ENCODE measurements at places on chromosomes 16 and 17.
A peak's percentile ranks its signal among the peaks of the same experiment; 100 is the strongest.

DNA sequence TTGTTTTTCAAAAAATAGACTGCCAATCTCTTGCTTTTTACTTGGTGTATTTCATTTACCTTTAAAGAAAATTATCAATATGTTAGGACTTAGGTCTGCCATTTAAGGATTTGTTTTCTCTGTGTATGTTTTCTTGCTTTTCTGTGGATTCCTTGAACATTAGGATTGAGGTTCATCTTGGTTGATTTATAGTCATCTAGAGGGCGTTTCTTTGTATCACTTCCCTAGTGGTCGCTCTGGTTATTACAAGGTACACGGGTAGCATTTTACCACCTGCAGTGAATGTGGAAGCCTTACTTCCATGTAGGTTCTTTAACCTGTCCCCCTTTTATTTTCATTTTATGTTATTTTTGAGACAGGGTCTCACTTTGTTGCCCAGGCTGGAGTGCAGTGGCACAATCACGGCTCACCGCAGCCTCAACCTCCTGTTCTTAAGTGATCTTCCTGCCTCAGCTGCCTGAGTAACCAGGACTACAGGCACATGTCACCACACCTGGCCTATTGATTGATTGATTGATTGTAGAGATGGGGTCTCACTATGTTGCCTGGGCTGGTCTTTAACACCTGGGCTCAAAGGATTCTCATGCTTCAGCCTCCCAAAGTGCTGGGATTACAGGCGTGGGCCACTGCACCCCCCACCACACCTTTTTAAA, 35.2 kb upstream of the CBX4 start:
- peak; percentile 73 for DNase-seq

GRCh38 chr17:7018331-7018964, 4.4 kb upstream of the BCL6B start:
- DNase-seq, result no peak

DNA sequence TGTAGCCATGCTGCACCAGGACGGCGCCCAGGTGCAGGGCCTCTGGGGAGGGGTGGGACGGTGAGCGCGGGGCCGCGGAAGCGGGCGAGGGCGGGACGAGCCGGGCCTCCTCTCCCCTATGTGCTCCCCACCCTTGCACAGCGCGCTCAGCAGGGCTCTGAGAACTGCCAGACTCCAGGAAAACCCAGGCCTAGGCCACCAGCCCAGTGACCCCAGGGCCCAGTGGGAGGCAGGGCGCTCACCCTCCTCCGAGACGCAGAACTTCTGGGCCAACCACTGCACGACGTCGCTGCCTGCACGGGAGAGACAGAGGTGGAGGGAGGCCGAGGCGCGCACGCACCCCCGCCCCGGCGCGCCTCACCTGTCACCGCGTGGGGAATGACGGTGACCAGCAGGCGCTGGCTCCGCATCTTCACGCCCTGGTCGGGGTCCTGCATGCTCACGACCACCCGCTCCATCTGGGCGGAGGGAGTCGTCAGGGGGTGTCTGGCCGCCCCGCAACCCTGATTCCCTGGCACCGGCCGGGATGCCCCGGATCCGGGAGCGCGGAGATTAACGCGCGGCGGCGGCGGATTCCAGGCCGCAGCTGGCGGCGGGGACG, 603 bp downstream of the RGS11 start:
- no peak for DNase-seq

DNA sequence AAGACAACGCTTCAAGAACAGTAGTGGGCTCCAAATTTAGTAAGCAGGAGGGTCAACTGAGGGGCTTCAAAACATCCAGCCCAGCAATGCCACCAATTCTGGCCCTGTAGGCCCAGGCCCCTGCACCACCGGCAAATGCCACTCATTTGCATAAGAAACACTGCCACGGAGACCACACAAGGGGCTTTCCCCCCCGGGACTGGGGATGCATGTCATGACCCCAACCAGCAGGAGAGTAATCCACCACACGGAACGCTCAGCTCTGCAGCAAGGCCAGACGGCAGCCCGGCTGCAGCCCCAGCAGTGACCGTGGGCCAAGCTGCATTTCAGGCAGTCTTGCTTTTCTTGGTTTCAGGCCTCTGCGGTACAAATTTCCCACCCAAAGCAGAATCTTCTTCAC, 14.1 kb downstream of the TMEM11 start:
- DNase-seq, result no peak

DNA sequence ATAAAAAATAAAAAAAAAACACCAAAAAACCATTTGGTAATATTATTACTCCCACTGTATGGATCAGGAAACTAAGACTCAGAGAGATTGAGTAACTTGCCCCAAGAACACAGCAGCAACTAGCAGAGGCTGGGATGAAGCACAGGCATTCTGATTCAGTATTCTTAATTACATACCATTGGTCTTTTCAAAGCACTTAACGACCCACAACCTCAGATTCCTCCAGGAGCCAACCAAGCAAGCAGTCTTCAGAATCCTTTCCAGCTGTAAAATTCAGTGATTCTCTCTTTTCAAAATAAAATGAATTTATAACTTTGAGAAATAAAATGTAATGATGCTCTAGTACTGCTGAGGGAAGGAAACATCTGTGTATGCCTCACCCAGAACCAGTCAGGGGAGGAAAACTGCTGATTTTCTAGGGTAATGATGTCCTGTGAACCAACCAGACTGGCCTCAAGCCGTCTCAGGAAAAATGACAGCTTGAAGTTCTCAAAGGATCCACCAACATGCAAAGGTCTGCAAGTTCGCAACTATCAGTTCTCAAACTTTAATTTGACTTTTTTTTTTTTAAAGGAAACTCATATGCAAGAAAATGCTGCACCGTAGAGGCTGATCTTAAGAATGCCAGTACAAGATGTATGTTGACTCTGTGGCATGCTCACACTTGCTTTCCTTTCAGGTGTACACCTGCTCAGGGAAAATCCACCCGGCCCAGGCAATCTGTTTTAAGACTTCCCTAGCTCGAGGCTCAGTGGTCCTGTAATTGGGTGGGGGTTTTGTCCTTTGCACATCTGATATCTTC, 9.0 kb downstream of the CUEDC1 start:
- no peak for DNase-seq

GRCh38 chr17:51056813-51057510, 63.7 kb downstream of the SPAG9 start:
- peak; percentile 18 for DNase-seq

- no peak for DNase-seq
Measured at GRCh38 chr17:65985571-65985970, 206.4 kb downstream of the CEP112 start.

DNA sequence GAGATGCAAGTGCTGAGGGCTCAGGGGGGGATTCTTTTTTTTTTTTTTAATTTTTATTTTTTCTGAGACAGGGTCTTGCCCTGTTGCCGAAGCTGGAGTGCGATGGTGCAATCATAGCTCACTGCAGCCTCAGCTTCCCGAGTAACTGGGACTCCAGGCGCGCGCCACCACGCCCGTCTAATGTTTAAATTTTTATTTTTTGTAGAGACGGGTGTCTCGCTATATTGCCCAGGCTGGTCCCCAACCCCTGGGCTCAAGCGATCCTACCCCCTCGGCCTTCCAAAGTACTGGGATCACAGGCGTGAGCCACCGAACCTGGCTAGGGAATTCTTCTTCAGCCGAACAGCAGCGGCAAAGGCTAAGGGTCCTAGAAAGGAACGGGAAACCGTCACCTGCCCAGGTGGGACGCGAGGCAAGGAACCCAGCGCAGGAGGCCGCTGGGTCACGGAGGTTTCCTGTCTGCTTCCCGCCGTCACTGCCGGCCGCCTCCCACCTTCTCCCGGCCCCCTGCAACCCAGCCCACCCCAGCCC, 13.3 kb upstream of the OR1F1 start:
- DNase-seq, result no peak
